ENCODE measurements at places on chromosomes 4 and X.

DNA sequence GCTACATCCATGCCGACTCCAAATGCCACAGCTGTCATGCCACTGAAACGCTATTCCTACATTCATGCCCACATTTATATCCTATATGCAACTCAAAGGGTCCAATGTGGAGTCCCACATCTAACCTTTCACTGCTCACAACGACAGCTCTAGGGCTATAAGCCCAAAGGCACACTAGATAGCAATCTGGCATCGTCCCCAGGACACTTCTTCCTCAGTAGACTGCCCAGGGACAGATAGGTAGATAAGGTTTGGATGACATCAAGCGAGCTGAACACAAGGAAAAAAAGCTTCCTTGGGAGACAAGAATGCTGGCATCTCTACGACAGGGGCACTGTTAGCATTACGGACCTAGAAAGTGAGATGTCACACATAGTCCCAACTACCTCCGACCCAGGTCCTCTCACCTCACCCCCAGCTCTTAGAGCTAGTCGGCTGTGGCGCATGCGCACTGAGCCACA, 685 bp downstream of the RAB9B start:
- no peak for DNase-seq

DNA sequence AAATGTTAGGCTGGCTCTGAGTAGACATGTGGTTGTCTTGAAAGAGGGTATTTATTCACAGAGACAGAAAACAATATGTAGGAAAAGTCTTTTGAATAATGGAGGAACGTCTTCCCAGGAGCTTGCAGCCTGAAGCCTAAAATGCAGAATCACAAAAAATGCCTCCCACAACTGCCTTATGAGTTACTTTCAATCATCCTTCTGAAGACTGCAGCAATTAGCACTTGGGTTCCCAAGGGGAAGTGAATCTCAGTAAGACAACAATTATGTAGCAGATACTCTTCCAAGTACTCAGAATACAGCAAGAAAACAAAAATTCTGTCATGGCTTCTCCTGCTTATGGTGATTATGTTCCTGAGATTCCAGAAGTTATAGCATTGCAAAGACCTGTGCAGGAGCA, 166.6 kb upstream of the TBL1X start:
- DNase-seq: no peak

- DNase-seq: no peak
Measured at GRCh38 chr4:154854362-154854761, 73.3 kb downstream of the RBM46 start.

DNA sequence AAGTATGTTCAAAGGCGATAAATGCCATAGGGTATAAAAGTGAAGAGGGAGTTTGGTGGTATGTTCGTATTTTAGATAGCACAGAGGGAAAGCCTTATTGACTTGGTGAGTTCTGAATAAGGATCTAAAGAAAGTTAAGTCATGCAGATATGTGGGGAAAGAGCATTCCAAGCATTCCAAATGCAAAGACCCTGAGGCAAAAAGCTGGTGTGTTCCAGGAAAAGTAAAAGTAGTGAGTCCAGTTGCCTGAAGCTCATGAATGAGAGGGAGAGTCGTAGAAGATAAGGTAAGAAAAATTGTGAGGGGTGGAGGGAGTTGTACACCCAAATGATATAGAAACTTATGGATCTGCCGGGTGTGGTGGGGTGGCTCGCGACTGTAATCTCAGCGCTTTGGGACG, 426.7 kb downstream of the RPA4 start:
- DNase-seq: no peak

DNA sequence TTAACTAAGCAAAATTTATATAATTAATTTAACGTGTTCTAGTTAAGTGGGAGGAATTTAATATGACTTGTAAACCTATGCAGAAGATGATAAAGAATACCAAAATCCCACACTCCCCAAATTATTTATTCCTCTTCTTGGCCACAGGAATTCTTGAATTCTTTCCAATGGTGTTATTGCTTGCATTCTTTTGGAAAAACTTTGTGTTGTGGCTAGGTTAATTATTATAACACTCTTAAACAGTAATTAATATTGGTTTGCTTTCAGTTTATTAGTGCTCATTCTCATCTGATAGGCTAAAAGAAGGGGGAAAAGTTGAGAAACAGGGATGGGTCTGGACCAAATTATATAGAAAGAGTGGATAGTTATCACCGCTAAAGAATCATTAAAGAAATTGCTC, 141.5 kb upstream of the PABPC4L start:
- DNase-seq: no peak

- DNase-seq: no peak
Measured at GRCh38 chr4:174402470-174403176, 118.9 kb downstream of the CEP44 start.

DNA sequence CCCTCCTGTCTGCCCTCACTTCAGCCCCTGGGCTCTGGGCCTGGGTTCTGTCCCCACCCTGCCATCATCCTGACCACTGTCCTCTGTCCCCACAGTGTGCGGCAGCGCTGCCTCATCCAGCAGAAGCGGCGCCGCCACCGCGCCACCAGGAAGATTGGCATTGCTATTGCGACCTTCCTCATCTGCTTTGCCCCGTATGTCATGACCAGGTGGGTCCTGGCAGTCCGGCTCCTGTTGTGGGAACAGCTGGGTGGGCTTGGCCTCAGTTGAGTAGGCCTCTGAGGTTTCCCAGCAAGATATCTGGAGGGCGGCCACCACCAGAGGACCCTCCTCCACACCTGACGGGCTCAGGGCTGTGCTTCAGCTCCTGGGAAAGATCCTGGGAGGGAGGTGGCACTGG, 2.2 kb downstream of the GPR78 start:
- no peak for DNase-seq

DNA sequence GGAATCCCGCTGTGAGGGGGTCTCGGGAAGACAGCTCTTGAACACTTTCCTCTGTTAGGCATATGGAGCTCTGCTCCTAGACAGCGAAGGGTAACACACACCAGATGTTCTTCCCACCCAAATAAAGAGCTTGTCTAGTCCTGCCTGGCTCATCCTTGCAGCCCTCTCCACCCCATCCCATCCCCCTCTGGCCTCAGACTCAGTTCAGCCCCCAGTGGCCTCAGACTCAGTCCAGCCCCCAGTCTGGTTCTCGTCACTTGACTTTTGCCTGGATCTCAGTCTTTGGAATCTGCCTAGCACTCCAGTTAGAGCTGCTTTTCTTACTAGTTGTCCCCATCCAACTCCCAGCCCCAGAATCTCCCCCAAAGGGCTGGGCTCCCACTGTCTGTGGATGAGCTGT, 14.9 kb downstream of the RAB33A start:
- DNase-seq: no peak

DNA sequence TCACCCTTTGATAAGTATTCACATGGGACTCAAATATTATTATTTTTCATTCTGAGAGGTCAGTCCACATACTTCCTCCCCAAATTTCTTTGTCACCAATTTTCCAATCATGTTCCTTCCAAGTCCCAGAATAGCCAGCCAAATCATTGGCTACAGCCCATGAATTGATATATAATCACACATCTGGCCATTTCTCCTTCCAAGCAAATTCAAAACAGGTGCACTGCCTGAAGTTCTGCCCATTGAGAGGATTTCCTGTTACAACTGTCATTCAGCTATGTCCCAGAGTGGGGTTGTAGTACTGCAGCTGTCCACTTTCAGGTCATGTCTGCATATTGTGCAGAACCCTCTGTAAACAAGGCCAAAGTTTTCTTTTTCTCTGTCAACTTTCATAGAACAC, 347.8 kb downstream of the GRID2 start:
- no peak for DNase-seq

DNA sequence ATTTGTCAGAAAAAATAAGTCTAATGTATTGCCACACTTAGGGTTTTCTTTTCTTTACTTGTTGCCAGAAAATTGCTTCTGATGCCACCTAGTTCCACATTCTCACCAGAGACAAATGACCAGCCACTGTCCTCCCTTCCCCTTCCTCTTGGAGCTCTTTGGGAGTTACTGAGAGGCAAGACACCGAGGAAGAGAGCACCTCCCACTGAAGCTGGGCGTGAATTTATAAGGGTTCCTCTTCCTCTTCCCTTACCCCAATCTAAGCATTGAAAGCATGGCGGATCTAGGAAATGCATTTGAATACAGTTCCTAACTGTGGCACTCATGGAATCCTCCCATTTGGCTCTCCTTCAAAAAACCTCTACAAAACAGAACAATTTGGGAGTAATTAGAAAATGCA, 30.0 kb downstream of the ANXA3 start:
- no peak for DNase-seq

DNA sequence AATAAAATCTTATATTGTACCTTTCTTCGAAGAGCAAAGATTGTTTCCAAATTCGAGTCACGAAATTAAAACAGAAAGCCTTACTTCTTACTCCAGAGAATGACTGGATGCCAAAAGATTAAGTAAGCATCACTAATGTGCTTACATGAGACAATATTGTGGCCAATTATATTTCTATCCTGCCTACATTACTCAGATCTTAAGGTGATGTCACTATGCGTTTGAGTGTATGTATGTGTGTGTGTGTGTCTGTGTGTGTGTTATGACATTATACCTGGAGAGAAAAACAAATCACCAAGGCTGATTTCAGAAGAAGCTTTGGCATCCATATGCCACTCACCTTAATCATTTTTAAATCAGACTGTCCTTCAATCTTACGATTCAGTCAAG, 556.3 kb downstream of the PPARGC1A start:
- no peak for DNase-seq
